ENCODE measurements at places on chromosomes 4 and X.

DNA sequence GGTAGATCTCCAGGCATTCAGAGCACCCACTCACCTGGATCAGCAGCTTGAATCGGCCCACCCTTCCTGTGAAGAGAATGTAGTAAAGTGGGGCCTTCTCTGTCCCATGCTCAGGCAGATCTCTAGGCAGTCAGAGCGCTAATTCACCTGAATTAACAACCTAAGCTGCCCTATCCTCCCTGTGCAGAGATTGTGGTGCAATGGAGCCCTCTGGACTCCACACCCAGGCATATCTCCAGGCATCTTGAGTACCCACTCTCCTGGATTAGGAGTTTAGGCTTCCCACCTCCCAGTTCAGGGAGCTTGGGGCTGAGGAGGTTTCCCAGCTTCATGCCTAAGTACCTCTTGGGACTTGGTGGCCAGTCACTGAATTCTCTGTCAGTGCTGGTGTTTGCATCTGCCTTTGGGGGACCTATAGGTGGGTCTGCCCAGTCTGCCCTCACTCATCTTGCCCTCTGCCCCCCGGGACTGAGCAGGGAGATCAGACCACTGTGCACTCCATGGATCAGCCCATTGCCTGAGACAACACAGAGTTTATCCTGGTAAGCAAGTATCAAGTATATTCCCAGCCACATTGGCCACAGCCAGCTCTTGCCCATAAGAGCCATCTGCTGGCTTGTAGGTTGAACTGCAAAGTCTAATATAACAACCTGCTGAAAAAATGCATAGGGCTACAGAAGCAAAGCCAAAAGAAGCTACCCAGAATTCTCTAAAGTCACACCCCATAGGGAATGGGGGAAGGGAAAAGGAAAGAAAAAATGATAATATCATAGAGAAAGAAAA is 372.9 kb downstream of the KLHL13 start:
- DNase-seq = no peak

GRCh38 chr4:40600850-40601249 is 28.8 kb downstream of the RBM47 start:
- no peak for DNase-seq

- DNase-seq = no peak
Observed at GRCh38 chr4:118740869-118741268, 55.7 kb downstream of the METTL14 start.

- DNase-seq = no peak
Observed at GRCh38 chrX:67436867-67437266, 107.0 kb upstream of the AR start.

DNA sequence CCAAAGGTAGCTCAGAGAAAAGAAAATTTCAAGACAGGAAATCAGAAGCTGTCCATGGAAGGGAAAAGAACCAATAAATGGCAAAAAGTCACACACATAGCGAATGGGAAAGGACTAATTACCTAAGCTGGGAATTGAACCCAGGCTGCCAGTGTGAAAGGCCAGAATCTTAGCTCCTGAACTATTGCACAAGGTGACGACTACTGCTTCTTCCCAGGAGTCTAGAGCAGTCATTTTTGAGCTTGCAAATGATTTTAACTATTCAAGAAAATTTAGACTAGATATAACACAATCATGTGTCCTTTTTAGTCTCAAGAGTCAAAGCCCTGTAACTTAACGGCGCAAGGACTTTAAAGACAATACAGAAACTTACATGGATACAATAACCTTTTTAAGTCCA is 34.1 kb upstream of the ZNF81 start:
- no peak for DNase-seq

DNA sequence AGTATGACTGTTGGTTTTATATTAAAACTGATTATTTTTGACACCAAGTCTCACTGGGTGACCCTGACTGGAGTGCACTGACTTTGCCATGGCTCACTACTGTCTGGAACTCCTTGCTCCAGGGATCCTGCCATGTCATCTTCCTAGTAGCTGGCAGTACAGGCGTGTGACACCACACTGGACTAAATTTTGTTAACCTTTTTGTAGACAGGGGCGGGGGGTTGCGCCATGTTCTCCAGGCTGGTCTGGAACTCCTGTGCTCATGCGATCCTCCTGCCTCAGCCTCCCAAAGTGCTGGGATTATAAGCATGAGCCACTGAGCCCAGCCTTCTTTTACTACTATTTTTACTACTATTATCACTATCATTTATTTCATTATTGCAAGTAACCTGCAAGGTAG is 8.9 kb downstream of the XAGE1A start:
- DNase-seq = no peak

Data from femur (tissue), 1 donor.